ENCODE measurements at places on chromosomes 13 and 19.
A peak's percentile ranks its signal among the peaks of the same experiment; 100 is the strongest.

GRCh38 chr13:28573595-28574373, 78.9 kb upstream of the FLT1 start:
- no peak for DNase-seq

GRCh38 chr19:15123900-15124299, 16.7 kb downstream of the SYDE1 start:
- peak; percentile 90 for DNase-seq

DNA sequence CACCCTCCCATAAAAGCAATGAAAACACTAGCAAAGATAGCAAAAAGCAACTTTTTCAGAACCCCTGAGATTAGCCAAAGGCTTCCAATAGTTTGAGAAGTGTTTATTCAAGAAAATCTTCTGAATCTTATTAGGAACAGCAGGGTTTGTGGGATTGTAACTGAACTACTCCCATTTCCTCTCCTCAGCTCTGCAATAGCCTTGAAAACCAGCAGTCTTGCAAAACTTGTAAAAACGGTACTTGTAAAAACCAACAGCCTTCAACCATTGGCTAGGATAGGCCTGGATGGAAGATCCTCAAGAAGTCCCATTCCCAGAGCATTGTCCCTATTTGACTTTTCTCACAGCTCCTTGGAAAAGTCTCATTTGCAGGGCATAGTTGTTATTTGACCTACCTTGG, 12.1 kb downstream of the RNASEH2B start:
- DNase-seq = no peak

DNA sequence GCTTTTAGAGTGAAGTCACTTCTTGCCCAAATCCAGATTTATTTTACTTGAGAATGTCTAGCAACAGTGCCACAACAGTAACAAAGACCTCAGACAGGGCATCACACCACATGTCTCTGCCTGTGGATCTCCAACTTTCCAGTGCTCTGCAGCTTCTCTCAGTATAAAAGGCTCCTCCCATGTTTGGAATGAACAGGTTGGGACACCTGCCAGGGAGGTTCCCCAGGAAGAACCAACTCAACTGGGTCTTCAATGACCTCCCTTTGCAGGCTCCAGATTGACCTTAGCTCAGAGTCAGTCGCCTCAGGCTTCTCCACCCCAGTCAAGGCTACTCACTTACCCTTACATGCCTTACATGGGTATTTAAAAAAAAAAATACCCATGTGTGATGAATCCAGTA, 3.4 kb downstream of the ZNF823 start:
- no peak for DNase-seq

GRCh38 chr13:91369441-91369831, 21.9 kb downstream of the MIR17HG start:
- peak; percentile 61 for DNase-seq

- no peak for DNase-seq
These were observed at the start of gene PTGIR for GRCh38 chr19:46624958-46625661. Gene PTGIR, minus strand, starts transcription at chr19:46625089. Its CDS starts 864 bp downstream, at chr19:46624225.

Measured in foreskin melanocyte (primary cell).